Lower lobe of right lung (tissue), 2 donors: ENCODE measurements at places on chromosomes 12 and 14. TPM values are rescaled to one million over a fixed set of nuclear protein-coding genes. Genes with fewer than 3 reads are reported as not detected.

STXBP6 gene
- total RNA-seq: 29.4 TPM

COL2A1 gene
- not detected for total RNA-seq

NRXN3 gene
- 9.0 TPM for total RNA-seq

PPFIA2 gene
- 0.83 TPM for total RNA-seq

BICDL1 gene
- 9.0 TPM for total RNA-seq

RARG gene
- total RNA-seq: 30.1 TPM

RFLNA gene
- total RNA-seq: 0.50 TPM

SLC24A4 gene
- 3.5 TPM for total RNA-seq

CPNE6 gene
- not detected for total RNA-seq

FAM90A1 gene
- 0.47 TPM for total RNA-seq

PPP1R1A gene
- not detected for total RNA-seq

CCDC197 gene
- total RNA-seq: not detected

SLC35F4 gene
- total RNA-seq: not detected

FOXN4 gene
- not detected for total RNA-seq

ZC2HC1C gene
- total RNA-seq: 4.7 TPM

KLRF2 gene
- not detected for total RNA-seq

CIROP gene
- total RNA-seq: not detected

CLEC4D gene
- 1.4 TPM for total RNA-seq

PSMC6 gene
- total RNA-seq: 68.8 TPM

DHH gene
- 1.5 TPM for total RNA-seq

DPPA3 gene
- not detected for total RNA-seq

CD4 gene
- total RNA-seq: 80.3 TPM

GPX2 gene
- total RNA-seq: not detected

P2RX2 gene
- total RNA-seq: 0.56 TPM

RACGAP1 gene
- total RNA-seq: 13.7 TPM

CCDC38 gene
- 0.24 TPM for total RNA-seq

WNT5B gene
- 6.1 TPM for total RNA-seq

RPL36AL gene
- total RNA-seq: 153 TPM

AEBP2 gene
- total RNA-seq: 36.7 TPM

MMP14 gene
- 124 TPM for total RNA-seq

ISM2 gene
- not detected for total RNA-seq

BTBD6 gene
- total RNA-seq: 53.0 TPM

HECTD4 gene
- total RNA-seq: 54.8 TPM

DIO3 gene
- total RNA-seq: 1.9 TPM

INHBE gene
- not detected for total RNA-seq

GALNT6 gene
- 24.0 TPM for total RNA-seq

ZDHHC22 gene
- not detected for total RNA-seq

DYRK2 gene
- 17.6 TPM for total RNA-seq

GALNT16 gene
- total RNA-seq: 3.5 TPM

DNM1L gene
- total RNA-seq: 40.9 TPM

DHRS2 gene
- 1.2 TPM for total RNA-seq

CISTR gene
- not detected for total RNA-seq

FOXG1 gene
- total RNA-seq: not detected
